ENCODE measurements at places on chromosomes 7 and 10.

DNA sequence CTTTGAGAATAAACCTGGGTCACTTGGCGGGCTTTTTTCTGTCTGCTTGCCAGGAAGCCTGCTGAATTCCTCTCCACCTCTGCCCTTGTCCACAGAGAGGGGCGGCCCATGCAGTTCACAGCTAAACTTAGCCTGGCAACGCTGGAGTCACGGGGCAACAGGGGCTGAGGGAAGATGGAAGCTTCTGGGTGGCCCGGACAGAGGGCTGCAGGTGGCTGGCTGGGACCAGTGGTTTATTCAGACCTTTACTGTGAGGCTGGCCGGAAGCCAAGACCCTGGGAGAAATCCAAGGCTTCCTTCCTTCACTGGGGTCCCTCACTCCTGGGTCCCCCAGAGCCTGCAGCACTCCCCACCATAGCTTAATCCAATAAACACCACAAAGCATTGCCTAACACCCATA, 17.0 kb downstream of the ITPRIP start:
- no peak for DNase-seq

DNA sequence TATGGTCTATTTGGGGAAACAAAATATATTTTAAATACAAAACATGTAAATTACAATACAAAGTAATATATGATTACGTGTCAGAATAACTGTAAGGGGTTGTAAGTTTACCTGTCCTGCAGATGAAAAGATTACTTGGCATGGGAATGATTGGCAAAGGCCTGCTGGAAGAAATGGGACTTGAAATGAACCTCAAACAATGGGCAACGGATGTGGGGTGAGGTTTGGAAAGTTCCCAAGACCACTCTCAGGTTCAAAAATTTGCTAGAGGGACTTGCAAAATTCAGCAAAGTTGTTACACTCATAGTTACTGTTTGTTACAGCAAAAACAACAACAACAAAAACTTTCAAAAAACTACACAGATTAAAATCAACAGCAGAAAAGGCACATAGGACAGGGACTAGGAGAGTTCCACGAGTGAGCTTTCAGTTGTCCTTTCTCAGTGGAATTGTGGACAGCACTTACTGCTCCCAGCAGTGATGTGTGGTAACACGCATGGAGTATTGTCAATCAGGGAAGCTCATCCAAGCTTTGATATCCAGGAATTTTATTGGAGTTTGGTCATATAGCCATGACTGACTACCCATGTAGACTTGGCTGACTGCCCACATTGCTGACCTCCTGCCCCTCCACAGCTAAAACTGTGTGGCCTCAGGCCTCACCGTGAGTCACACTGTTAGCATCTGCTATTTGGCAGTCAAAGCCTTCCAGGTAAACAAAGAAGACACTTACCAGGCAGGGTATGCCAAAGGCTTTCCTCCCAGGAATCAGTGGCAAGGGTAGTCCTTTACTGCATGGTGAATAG, 43.8 kb downstream of the EXOC6 start:
- DNase-seq, result peak; percentile 93

DNA sequence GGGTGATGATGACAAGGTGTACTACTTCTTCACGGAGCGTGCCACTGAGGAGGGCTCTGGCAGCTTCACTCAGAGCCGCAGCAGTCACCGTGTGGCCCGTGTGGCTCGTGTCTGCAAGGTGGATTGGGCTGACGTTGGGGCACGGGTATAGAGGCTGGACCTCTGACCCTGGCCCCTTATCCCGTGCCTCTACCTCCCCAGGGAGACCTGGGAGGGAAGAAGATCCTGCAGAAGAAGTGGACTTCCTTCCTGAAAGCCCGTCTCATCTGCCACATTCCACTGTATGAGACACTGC, 8.4 kb downstream of the MRPL43 start:
- no peak for DNase-seq

DNA sequence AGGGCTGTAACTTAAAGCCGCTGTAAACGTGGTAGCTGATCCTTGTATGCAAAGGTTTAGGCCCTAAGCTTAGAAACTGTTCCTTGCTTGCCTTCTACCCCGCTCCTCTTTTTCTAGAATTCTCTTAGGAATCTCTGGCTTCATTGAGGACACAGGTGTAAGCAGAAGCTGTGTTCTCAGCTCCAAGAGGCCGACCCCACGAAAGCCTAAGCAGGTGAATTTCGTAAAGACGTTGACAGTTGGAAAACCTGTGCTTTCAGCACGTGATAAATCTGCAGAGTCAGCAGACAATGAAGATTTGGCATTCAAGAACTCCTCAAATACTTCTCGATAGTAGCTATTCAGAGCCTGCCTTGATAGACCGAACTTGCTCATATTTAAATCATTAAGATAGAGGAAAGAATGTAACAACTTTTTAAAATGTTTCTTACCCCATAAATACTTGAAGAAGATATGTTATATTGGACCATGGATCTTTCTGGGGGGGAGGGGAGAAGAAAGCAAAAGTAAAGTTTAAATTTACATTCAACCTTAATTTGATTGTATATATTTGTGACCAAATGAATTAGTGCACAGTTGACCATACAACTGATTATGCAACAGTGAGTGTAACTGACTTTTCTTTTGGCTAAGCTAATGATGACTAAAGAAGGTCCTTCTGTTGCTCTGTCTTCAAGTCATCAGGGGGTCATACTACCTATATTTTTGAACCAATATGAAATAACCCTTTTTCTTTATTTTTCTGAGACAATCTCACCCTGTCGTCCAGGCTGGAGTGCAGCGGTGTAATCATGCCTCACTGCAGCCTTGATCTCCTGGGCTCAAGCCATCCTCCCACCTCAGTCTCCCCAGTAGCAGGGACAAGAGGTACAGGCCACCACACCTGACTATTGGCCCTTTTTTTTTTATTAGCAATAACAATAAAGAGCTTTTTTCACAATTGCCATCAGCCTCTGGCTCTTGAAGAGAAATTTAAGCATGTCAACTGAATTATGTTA, 1.2 kb upstream of the GDI2 start:
- no peak for DNase-seq

- no peak for DNase-seq
Measured at GRCh38 chr7:22256541-22257096, 100.3 kb downstream of the RAPGEF5 start.

DNA sequence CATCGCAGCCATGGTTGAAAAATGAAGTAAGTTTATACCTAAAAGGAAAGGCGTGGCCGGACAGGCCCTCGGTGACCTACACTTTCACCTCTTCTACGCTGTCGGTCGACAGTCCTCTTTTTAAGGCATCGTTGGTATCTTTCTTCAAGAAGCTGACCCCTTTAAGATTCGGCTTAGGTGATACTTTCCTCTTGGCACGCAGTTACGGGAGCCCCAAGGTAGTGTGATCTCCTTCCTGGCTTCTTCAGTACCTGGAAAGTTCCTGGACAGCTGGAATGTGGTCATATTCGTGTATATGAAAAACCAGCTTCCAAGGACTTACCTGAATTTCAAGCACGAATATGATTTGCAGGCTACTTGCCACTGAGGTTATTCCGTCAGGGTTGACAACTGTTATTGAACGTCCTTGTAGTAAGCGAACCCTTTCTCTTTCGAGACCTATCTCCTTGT, 885 bp upstream of the SYPL1 start:
- no peak for DNase-seq

- DNase-seq, result no peak
Measured at GRCh38 chr7:22372863-22373262, 15.9 kb upstream of the RAPGEF5 start.

DNA sequence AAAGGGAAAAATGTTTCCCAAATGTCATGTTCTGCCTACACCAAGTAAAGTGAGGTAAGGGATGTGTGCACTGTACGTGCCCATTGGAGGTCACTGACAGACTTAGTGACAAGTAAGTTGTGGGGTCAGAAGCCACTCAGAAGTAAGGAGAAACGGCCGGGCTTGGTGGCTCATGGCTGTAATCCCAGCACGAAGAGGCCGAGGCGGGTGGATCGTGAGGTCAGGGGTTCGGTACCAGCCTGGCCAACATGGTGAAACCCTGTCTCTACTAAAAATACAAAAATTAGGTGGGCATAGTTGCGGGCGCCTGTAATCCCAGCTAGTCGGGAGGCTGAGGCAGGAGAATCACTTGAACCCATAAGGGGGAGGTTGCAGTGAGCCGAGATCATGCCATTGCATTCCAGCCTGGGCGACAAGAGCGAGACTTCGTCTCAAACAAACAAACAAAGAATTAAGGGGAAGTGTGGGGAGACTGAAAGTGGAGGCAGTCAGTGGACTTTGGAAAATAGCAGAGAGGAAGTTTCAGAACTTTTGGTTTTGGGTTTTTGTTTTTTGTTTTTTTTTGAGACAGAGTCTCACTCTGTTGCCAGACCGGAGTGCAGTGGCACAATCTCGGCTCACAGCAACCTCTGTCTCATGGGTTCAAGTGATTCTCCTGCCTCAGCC, 114.8 kb downstream of the WDFY4 start:
- DNase-seq, result no peak

DNA sequence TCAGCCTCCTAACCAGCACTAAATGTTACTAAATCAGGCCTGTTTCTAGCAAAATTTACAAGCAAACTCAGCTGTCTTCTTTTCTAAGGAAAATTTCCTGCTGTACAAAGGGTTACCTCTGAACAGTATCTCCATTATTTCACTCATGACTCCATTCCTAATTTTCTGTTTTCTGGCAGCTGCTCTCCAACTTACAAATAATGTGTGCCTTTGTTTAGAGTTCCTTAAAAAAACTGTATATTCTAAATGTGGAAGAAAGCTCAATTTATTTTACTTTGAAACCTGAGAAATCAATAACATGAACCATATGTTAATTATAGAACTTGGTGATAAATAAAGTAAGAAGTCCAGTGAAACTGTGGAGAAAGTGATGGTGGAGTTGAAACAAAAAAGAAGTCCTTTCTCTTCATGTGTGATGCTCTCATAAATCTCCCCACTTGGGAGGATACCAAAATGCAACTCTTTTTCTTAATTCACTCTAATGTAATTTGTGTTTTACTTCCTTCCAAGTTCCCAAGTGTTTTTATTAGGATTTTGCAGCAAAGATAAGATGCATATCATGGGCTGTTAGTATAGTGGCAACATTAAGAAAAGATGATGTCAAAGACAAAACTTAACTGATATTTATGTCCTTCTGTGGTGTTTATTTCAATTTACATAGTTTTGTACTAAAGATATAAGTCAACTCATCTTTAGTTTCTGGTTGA, 74.8 kb downstream of the CDK6 start:
- DNase-seq, result no peak

- no peak for DNase-seq
Measured at GRCh38 chr10:72008096-72008981, 44.1 kb downstream of the CHST3 start.

- DNase-seq, result peak; percentile 58
Measured at GRCh38 chr7:39691821-39692220, 68.4 kb downstream of the RALA start.

DNA sequence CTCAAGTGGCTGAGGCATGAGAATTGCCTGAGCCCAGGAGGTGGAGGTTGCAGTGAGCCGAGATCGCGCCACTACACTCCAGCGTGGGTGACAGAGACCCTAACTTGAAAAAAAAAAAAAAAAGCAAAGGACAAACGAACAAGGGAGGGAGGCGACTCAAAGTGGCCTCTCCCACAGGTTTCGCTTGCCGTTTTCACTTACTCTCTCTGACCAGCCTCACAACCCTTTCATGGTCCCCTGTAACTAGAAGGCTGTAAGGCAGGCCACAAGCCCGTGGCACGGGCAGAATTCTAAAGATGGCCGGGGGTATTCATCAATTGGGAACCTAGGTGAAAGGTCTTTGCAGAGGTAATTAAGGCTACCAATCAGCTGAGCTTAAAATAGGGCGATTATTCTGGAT, 25.5 kb downstream of the GNA12 start:
- no peak for DNase-seq

- DNase-seq, result no peak
Measured at GRCh38 chr7:22697876-22698606, 29.0 kb upstream of the IL6 start.

GRCh38 chr7:1242256-1242605, 9.6 kb downstream of the UNCX start:
- no peak for DNase-seq

- no peak for DNase-seq
Measured at GRCh38 chr7:14687241-14687640, 215.3 kb downstream of the DGKB start.

DNA sequence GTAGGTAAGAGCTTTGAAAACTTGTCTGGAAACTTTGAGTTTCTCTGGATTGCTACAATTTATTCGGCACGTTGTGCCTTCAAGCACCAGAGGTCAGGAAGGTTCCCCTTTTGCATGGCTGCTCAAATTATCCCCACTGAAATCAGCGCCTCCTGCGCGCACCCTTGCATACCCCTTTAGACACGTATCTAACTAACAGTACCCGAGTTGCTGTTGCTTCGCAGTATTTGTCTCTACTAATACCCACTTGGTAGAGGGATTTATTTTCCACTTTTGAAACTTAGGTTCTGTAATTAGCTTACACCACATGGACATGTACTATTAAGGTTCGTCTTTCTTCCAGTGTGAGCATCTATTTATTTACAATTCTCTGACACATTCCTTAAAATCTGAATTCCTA, 1.6 kb downstream of the MEOX2 start:
- no peak for DNase-seq

GRCh38 chr10:22379059-22379458, 33.8 kb downstream of the SPAG6 start:
- DNase-seq, result peak; percentile 4

DNA sequence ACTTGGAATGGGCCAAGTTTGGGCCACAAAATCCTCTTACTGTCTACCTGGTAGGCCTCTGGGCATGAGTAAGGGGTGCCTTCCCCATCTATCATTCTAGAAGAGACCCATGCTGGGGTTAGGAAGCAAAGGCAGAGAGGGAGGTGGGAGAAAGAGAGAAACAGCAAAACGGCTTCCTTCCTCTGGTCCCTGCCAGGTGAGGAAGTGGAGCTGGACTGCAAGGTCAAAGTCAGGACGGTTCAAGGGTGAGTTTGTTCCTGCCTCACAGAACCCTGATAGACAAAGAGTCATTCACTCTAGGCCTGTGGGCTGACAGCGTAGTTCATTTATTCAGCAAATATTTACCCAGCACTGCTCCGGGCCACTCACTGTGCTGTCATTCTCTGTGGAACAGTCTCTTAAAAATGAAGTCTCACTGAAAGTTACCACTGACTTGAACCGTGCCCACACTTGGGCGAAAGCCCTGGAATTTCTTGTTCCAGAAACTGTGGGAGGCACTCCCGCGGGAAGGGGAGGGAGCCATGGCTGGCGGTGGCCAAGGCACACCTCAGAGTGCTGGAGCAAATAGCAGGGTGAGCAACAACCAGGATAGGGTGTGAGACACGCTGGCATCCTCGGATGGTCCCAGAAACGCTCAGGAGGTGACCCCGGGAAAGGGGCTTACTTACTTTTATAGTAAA, 26.2 kb upstream of the ECHDC3 start:
- DNase-seq, result no peak

Data from HT1080 (cell line).